ENCODE measurements at places on chromosomes 1 and 21.

DNA sequence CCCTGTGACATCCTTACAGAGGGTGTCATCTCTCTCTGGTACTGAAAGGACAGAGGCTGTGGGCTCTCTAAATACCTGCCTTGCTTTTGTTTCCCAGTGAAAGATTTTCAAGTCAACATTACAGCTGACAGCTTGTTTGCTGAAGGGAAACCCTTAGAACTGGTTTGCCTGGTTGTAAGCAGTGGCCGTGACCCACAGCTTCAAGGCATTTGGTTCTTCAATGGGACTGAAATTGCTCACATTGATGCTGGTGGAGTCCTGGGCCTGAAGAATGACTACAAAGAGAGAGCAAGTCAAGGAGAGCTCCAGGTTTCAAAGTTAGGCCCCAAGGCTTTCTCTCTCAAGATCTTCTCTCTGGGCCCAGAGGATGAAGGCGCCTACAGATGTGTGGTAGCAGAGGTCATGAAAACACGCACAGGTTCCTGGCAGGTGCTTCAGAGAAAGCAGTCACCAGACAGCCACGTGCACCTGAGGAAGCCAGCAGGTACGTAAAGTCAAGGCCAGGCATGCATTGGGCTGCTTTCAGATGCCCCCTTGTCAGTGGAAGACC, 11.8 kb downstream of the CD101 start:
- DNase-seq, result no peak

DNA sequence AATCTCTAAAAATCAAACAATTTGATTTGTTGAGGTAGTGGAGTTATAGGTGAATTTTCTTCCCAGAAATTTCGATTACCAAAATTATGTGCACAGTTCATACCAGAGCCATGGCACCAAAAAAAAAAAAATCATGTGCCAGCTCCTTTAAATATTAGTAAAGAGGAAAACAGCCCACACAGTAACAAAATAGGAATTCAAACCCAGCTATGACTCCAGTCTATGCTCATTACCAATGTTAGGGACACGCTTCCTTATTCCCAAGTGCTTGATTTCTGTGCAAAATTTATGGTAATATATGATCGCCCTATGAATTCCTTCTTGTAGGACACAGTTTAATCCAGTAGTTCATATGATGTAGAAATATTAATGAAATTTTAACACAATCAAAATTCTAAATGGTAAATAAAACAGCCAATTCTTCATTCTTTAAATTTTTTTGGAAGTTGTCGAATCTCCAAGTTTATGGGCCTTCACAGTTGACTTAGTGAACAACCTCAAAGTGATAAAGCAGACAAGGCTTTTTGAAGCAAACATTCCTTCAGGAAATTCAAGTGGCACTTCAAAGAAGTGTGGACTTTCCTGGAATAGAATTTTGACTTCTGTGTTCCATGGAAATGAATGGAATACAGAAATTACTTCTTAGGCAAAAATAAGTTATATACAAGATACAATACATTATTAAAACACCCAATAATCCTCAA, 1.9 kb downstream of the TOR1AIP2 start:
- DNase-seq, result no peak

- no peak for DNase-seq
Measured at GRCh38 chr1:183847641-183848040, 42.7 kb downstream of the RGL1 start.

DNA sequence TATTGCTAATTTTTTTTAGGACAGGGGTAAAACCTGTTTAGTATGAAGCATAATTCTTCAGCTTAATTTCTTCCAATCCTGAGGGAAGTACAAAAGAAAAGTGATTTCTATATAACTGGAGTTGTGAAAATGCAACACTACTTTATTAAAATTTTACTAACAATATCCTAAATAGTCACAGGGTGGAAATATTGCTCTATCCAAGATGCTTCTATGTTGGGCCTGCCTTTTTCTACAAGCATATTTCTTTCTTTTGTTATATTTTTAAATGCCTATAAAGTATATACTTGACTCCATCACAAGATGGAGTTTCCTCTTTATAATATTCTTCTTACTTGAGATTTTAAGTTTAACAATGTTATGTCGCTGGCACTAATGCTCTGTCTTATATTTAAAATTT, 37.9 kb downstream of the DTL start:
- DNase-seq, result no peak

- DNase-seq, result no peak
Measured at GRCh38 chr1:174074757-174075156, 52.6 kb upstream of the RC3H1 start.

DNA sequence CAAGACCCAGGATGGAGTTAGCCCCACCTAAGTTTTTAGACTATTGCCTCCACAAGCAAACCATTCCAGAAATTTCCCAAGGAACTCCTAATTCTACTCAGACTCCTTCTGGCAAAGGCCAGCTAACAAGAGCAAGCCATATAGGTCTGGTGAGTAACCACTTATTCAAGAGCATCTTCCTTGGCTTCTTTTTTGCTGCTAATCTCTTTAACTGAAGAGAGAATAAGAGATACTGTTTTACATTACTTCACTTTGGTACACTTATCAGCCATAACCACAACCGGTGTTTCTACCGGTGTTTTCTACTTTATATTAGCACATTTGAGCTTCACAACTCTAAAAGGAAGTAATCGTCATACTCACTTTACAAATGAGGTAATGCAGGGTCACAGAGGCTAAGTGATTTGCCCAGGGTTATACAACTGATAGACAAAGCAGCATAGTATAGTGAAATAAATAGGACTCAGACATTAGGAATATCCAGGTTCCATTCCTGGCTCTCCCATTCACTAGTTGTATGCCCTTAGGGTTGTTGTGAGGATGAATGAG, 1.7 kb upstream of the EPS15 start:
- no peak for DNase-seq

DNA sequence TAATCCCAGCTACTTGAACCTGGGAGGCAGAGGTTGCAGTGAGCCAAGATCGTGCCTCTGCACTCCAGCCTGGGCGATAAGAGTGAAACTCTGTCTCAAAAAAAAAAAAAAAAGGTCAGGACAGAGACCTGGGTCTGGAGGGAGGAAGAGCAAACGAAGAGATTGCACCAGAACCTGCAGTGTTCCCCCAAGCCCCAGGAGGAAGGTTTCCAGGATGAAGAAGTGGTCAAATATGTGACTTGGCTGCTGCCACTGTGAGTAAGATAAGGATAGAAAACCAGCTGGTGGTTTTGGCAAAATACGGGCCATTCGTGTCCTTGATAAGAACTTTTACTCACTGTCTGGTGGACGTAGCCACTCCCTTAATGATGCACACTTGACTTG, 42.2 kb downstream of the CLDN14 start:
- no peak for DNase-seq

DNA sequence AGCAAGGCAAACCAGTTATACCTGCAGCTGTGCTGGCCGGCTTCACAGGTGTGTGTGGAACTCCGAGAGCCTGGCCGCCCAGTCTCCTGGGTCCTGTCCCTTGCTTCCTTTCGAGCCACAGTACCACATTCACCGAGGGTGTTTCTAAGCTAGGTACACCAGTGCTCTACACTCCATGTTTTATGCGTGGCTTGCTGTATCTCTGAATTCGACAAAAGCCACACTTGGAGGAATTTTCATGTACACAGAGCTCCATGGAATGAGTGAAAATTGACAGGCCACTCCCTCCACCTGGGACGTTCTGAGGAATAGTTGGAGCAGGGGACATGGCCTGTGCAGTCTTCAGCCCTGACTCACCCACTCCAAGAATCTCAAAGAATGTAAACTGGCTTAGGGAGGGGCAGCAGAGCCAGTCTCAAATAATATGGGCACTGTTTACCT, 14.0 kb downstream of the ETS2 start:
- DNase-seq, result no peak

DNA sequence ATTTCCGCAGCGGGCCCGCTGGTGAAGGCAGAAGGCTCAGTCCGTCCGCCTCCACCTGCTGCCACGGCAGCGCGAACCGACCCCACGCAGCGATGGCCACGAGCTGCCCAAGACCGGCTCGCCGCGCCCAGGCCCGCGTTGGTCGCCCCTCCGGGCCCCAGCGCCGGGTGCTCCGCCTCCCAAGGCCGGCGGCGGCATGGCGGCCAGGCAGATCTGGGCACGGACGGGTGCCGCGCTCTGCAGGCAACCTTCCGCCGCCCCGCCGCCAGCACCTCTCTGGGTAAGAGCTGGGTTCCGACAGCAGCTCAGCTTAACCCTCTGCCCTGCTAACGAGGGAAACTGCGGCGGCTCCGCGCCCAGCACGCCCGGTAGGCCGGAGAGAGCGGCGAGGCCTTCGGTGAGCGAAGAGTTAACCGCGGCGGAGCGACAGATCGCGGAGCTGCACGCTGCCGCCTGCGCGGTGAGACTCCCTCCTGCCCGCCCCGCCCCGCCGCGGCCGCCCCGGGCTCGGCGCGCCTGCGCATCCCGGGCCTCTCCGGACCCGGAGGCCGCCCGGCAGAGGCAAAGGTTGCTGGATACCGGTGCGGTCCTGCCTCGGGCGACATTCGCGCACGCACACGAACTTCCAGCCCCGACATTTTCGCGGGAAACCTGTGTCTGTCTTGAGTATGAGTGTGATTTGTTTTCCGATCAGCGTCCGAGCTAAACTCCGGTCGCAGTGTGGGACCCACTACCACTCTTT, at the start of gene C1orf53:
TSS of gene C1orf53 (plus strand) at position 177 of the 742 bp plus-strand sequence. CDS start at position 197, 20 bp downstream.
- peak; percentile 86 for DNase-seq

Measured in SHP77 (cell line).